T-helper 9 cell (primary cell): ENCODE measurements at places on chromosomes 16 and 17.

- DNase-seq = no peak
These were observed 68.2 kb upstream of the IRX6 start for GRCh38 chr16:55255733-55256282.

GRCh38 chr17:2155573-2155972 lies 100.7 kb downstream of the HIC1 start:
- no peak for DNase-seq

DNA sequence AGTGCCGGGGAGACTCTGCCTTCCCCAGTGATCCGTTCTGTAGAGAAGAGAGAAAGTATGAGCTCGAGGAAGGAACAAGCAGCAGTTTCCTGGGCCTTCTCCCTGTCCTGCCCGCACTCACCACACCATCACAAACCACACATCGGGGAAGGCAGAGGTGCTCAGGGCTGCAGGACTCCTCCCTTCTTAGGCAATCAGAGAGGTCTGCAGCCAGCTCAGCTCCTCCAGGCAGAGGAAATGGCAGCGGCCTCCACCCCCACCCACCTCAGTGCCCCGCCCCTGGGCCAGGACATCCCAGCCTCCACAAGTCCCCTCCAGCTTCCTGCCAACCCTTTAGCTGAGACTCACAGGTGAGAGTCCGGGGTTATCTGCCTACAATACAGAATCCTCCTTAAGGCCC lies 2.0 kb downstream of the ZNF319 start:
- DNase-seq = peak; percentile 49

- no peak for DNase-seq
These were observed 69.8 kb upstream of the METRNL start for GRCh38 chr17:83009414-83010205.

DNA sequence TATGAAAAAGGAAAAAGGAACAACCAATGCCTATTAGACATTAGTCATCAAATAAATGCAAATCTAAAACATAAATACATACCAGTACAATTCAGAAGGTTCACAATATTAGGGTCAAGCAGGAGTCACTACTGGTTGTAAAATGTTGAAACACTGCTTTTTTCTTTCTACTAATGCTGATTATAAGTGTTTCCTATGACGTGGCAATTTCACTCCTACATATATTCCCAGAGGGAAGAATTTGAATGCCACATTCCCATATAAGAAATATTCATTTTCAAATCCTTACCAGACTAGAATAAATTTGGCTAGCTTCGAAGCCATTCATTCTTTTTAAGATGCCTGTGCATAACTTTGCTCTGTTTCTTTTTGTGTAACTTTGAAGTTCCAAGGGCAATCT lies 2.6 kb upstream of the KRTAP9-2 start:
- no peak for DNase-seq

- DNase-seq = no peak
These were observed 517 bp downstream of the TMC5 start for GRCh38 chr16:19418200-19418599.

GRCh38 chr16:85209526-85210121 lies 97.4 kb upstream of the CIBAR2 start:
- no peak for DNase-seq

DNA sequence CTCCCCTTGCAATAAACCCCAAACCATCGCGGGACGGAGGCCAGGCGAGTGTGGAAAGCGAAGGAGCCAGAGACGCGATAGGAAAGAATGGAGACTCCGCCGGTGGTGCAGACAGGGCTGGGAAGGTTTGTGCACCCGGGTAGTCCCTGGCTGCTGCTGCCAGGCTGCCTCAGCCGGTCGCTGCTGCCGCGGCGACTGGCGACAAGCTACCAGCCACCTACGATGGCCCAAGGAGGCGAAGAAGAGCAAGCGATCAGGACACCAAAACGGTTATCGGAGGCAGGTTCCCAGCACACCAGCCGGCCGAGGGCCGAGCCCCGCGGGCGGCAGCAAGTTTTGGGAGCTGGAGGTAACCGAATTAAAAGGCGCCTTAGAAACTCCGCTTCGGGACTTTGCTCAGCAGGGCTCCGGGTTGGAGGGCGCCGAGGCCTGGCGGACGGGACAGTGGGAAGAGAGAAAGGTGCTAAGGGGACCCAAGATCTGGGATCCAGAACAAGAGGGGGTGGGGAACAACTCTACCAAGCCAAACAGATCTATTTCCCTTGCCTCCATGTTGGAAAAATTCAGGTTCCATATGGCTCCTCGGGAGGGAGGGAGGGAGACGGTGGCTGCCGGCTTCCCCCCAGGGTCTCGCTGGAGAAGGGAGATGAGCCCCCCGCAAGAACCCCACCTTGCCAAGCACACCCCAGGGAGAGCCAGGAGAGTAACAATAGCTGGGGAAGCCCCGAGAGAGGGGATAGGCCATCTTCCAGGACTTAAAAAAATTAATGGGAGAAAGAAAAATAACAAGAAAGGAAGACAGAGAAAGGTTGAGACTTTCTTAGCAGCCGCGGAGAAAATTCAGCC lies 9.7 kb upstream of the HOXB2 start:
- DNase-seq = no peak

DNA sequence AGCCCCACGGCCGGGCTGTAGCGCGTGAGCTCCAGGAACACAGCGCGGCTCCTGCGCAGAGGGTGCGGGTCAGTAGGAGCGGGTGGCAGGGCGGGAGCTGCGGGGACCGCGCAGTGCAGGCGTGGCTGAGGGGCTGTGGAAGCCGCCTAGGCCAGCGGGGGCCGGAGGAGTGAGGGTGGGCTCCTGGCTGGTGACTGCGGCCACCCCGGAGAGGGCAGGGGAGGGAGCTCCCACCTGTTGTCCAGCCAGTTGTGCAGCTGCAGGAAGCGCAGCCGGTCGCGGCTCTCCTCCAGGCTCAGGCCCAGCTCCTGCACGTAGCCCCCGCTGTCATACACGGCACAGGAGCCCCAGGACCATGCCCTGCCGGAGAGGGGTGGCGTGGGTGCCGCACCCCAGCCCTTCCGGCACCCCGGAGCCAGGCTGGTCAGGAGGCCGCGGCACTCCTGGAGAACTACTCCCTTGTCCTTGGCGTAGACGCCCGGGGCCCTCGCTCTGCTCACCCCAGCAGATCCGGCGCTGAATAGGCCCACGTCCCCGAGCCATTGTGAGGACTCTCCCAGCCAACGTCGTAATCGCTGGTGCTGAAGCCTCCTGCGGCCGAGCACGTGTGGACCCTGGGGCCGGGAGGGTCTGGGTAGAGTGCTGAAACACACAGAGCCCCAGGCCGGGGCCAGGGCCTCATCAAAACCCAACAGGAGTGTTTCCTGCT lies 43.9 kb downstream of the TSC2 start:
- DNase-seq = no peak

- DNase-seq = no peak
These were observed 32.6 kb downstream of the TMEM100 start for GRCh38 chr17:55690105-55690508.

DNA sequence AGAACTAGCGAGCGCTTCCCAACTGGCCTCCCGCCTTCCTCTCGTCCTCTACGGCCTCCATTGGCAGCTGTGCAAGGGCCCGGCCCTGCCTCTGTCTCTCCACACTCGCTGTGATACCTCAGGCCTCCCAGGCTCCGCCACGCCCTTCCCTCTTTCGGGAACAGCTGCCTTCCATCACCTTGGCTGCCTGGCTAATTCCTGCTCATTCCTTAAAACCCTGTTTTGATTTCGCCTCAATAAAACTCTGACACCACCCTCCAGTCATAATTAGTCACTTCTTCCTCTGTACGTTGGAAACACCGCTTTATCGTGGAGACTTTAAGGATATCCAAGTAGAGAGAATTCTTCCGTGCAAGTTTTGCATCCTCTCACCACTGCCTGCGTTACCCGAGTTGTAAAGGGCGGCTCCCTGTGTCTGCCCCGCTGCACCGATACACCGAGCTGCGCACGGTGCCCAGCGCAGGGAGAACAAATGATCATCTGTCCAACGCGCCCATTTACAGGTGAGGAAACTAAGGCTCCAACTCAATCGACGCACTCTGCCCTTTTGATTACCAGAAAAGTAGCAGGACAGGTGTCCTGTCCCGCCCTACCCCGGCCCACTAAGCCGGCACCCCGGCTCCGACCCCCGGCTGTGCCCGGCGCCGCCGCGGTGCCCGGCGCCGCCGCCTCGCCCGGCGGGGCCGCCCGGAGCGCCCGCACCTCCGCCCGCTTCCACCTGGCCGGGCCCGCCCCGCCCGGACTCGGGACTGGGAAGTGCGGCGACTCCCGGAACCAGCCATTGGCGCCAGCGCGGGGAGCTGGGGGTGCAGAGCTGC lies 139.7 kb downstream of the SEC14L1 start:
- no peak for DNase-seq

GRCh38 chr17:50110591-50111349 lies 15.6 kb downstream of the PDK2 start:
- DNase-seq = no peak

DNA sequence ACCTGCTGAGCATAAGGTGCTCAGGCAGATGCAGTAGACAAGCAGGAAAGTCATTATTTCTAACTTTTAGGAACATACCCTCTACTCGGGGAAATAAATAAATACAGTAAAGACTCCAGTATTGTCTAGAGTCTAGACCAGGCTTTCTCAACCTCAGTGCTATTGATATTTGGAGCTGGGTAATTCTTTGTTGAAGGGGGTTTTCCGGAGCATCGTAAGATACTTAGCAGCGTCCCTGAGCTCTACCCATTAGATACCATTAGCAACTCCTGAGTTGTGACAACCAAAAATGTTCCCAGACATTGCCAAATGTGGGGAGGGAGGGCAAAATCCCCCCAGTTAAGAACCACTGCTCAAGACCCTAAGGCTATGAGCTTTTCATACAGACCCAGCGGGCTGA lies 21.1 kb downstream of the EPOP start:
- no peak for DNase-seq

GRCh38 chr16:21126518-21126917 lies 24.1 kb downstream of the DNAH3 start:
- no peak for DNase-seq

DNA sequence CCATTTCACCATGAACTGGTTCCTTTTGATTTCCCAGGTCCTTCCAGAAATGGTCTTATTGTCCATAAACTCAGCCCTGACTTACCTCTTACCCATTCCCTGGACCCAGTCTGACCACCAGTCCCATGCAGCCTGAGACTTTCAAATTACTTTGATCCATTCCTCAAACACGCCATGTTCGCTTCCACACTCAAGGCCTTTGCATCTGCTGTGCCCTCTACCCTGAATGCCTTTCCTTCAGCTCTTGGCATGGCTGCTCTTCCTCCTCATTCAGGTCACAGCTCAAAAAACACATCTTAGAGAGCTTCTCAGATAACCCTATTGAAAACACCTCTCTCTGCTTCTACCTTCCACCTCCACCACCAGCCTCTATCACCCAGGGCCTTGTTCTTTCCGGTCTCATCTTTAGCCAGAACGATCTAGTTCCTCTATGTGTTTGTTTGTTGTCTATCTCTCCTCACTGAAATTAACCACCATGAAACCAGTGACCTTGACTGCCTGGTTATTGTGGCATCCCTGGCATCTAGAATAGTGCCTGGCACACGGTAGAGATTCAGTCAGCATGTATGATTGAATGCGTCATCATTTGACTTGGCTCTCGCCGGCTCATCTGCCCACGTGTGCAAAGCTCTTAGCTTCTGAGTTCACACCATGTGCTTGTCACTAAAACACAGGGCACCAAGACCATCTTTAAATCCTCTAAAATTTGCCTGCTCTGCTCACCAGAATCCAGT lies 12.8 kb downstream of the CRYM start:
- DNase-seq = no peak

- DNase-seq = no peak
These were observed 13.1 kb upstream of the RNF213 start for GRCh38 chr17:80247561-80247960.

DNA sequence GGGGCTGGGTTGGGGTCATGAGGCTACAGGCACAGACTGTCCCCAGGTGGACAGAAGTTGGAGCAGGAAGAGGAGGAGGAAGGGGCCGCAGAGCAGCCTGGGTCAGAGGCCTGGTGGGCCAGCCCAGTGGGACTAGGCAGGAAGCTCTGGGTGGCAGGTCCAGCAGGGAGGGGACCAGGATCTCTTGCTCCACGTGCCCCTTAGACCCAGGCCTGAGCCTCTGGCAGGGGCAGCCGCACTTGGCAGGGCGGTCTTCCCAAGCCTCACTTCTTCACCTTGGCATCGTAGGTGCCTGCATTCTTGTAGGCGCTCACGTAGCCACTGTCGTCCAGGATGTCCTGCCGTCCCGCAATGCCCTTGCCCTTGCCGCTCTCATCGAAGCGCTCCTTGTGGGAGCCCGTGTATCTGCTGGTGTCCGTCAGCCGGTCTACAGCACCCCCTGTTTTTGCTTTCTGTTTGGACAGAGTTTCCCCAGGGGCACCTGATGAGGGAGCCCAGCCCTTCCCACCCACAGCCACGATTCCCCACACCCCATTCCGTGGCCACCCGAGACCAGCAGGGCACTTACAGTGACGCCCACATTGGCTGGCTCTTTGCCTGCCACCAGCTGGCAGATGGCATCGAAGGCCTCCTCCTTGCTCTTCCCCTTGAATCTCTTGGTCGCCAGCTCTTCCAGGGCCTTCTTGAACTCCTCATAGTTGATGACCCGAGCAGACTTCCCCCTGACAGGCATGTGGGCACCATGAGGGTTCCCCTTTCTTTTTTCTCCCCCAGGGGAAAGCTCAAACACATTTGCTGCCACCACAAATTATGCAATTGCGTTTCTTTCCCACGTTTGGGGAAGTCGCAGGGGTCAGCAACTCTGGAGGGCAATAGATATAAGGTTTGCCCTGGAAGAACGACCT lies 3.1 kb downstream of the TPPP3 start:
- DNase-seq = no peak

GRCh38 chr17:42183741-42184711 lies 1.2 kb downstream of the HCRT start:
- peak; percentile 67 for DNase-seq

DNA sequence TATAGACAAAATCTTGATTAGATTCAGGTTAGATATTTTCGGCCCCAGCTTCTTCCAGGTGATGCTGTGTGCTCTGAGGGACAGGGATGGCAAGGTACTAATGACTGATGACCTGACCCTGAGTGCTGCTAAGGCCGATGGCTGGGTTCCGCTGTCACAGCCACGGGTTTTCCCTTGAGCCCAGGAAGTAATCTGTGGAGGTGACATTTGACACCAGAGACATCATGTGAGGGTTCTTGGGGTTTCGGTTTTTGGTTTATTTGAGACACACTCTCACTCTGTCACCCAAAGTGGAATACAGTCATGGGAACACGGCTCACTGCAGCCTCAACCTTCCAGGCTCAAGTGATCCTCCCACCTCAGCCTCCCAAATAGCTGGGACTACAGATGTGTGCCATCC lies 9.8 kb downstream of the OTOP3 start:
- DNase-seq = no peak

GRCh38 chr17:11996722-11997146 lies 541 bp downstream of the ZNF18 start:
- peak; percentile 10 for DNase-seq

DNA sequence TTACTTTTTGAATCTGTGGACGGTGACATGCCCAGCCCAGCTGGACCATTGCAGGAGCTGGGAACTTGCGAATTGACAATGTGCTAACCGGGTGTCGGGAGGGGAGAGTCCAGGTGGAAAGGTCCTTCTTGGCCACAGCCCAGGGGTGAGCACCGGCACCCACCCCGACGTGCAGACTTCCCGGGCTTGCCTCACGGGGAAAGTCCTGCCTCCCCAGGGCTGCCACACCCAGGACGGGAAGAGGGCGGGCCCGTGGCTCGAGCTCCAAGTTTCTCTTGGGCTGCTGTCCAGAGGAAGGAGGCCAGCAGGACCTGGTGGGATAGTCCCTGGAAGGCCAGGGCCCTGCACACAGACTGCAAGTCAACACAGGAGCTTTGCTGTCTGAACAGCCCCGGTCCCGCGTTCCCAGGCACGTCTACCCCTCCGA lies 17.7 kb downstream of the CARD14 start:
- DNase-seq = no peak
